ENCODE measurements at places on chromosomes 6 and 20. TPM values are rescaled to one million over a fixed set of nuclear protein-coding genes. Genes with fewer than 3 reads are reported as not detected.

Gene EPB41L1
- 1.0 TPM for total RNA-seq

Gene AARS2
- total RNA-seq, result 13.8 TPM

Gene ECT2L
- not detected for total RNA-seq

Gene SLC44A4
- 0.39 TPM for total RNA-seq

Gene CAGE1
- total RNA-seq, result 0.16 TPM

Gene SLC17A3
- total RNA-seq, result 0.21 TPM

Gene HLA-A
- 1,926 TPM for total RNA-seq

DNA sequence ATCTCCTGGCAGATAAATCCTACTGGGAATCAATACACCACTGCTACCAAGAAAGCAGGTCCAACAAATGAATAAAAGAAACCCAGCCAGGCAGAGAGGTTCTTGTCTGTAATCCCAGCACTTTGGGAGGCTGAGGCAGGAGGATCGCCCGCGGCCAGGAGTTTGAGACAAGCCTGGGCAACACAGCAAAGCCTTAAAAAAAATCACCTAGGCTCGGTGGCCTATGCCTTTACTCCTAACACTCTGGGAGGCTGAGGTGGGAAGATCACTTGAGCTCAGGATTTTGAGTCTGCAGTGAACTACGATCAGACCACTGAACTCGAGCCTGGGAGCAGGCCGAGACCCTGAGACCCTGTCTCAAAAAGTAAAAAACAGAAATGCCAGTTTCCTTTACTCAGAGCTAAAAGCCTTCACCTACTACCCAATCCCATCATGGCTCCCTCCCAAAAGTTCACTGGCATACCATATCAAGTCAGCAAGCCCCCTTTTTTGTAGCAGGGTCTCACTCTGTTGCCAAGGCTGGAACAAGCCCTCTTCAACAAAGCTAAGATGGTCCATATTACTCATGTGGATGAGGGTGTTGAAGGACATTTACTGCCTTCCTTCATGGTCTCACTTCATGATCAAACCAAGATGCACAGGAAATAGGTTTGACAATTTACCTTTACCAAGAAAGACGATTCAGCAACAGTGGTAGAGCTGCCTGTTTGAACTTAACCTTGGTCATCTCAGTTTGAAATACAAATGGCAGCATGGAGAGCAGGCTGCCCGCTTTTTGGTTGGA, 5.3 kb downstream of the SNX5 start:
- ATAC-seq, result no peak

GRCh38 chr20:43549416-43550065, 9.3 kb upstream of the SGK2 start:
- no peak for ATAC-seq

GRCh38 chr6:166938150-166938549, 18.2 kb downstream of the RNASET2 start:
- ATAC-seq, result no peak

GRCh38 chr6:105492706-105493673, 90.1 kb upstream of the PREP start:
- peak; percentile 93 for ATAC-seq

- no peak for ATAC-seq
Observed at GRCh38 chr20:15375836-15376235, 1038.4 kb upstream of the FLRT3 start.

DNA sequence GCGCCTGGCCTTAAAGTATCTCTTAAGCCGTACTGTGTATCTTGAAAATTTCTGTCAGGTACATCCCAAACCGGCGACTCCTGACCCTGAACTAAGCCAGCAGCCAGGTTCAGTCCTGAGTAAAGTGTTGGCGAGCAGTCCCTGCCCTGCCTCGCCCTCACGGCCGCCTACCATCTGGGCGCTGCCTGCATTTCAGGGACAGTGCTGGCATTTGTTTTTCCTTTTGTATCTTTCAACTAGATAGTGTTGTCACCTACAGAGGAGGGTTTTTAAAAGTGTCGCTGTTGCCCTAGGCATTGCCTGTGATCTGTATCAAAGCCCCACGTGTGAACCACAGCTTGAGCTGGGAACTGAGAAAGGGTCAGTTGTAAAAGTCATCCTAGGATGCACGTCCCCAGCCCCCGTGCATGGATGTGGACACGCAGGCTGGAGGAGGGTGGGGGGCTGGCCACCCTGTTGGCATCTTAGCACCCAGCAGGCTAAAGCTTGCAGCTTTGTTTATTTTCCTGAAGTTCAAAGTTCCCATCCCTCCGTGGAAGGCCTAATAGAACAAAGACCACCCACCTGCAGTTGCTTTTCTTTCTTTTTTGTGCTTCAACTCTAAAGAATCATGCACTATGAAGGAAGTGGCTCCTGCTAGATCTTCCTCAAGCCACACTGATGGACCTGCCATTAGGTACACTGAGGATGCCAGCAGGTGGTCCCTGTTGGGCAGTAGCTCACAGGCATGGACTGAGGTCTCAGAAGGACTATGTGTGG, 136.8 kb downstream of the ZDHHC14 start:
- ATAC-seq, result no peak

DNA sequence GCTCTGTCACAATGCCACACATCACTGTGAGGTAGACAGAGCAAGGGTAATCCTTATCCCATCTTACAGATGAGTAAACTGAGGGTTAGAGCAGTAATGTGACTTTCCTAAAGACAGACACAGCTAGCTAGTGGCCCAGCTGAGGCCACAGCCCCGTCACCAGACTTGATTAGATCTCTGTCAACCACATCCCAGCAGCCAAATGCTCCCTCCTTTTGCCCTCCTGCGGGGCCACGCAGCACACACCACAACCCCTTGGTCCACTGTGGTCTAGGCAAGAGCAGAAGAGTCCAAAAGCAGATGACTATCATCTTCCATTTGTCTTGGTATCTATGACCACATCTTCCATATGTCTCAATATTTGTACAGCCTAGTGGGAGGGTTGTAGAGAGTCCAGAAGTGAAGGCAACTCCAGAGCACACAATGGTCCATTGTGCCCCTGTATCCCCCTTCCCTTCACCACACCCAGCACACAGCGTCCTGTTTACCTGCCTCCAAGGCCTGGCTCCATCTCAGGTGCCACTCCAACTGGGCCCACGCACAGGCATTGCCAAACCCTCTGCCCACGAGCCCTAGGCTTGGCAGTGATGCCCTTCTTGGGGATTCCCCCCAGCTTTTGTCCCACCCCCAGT, 47.1 kb upstream of the FOXP4 start:
- peak; percentile 32 for ATAC-seq

Data from activated T-helper 17 cell treated with anti-CD3 and anti-CD28 coated beads, Interleukin-2, amount 50 U/mL, for 72 hours (primary cell).